ENCODE measurements at places on chromosomes 6 and 20.

DNA sequence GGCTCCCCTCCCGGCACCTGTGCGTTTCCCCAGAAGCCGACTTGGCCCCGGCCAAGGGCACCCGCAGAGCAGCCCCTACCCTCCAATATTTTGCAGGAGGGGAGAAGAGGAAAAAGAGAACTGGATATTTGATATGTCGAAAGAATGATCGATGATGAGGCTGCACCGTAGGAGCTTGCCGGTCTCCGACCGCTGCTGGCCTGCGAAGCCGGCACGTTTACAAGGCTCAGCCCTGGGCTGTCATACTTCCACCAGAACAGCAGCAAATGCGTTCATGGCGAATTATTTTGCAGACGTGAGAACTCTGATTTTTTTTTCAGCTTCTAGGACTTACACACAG, 296.7 kb downstream of the TFAP2C start:
- peak; percentile 82 for DNase-seq

DNA sequence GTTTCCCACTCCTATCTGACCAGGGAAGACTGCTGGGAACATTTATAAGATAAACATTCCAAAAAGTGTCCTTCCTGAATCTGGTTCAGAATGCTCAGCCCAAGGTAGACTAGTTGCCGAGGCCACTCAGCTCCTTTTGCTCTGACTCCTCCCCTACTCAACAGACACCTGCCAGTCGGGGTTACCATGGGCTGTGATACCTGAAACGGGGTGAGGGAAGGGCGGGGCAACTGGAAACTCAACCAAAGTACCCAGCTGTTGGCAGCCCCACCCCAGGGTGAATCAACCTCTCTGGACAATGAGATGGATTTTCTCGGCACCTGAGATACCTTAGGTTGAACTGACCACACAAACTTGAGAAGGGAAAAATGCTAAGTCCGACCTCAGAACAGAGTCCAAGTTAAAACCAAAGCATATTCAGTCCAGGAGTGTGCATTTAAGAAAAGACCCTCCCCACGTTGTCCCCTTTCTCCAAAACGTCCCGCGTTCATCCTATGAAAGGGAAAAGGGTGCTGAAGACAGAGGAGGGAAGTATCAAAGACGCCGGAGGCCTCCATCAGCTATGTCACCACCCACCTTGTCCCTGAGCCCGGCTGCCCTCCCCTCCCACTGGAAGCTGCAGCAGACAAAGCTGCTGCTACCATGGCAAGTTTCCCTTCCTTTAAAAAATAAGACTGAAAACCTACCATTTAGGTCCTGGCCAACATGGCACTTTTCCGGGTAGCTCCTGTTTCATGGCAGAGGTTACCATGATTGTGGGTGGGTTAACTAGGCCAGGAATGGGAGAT, 100.1 kb downstream of the SLC23A2 start:
- no peak for DNase-seq

DNA sequence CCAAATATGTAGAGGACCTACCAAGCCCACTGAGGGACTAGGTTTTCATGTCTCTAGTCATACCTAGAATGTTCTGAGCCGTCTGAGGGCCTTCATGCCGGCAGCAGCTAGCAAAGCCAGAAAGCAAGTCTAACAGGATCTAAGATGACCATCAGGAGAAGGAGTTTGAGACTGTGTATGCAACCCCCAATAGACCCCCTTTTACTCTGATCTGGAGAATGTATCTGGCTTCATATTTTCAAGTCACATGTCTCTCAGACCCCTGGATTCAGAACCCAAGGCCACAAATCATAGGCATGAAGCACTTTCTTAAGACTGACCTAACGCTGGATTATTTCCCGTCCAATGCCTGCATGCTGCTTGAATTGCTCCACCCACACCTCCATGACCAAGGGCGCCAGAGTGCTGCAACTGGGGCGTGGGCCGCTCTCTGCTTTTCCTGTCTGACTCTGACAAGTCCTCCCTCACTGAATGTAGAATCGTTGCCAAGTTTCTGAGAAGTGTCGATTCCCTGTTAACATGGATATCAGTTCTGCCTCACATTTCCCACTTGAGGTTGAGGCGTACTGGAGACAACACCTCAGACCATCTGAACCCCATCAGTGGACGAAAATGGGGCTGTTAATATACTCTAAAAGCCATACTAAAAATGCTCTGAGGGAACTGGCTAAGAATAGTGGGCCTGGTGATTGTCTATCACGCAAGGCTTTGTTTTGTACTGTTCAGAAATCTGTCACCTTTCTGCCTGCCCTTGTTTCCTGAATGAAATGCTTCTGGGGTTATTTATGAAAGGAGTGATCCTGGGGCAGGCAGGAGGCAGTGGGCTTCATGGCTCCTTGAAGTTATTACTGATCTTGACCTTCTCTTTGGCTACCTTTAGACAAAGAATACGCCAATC, 23.9 kb upstream of the ASXL1 start:
- DNase-seq, result no peak

- DNase-seq, result no peak
These were observed 631.4 kb downstream of the CDH26 start for GRCh38 chr20:60589623-60590022.

GRCh38 chr6:33429750-33430052, 9.8 kb downstream of the SYNGAP1 start:
- no peak for DNase-seq

GRCh38 chr20:54069501-54069971, 858 bp downstream of the BCAS1 start:
- DNase-seq, result no peak

GRCh38 chr6:139313229-139313628, 21.4 kb upstream of the TXLNB start:
- no peak for DNase-seq

DNA sequence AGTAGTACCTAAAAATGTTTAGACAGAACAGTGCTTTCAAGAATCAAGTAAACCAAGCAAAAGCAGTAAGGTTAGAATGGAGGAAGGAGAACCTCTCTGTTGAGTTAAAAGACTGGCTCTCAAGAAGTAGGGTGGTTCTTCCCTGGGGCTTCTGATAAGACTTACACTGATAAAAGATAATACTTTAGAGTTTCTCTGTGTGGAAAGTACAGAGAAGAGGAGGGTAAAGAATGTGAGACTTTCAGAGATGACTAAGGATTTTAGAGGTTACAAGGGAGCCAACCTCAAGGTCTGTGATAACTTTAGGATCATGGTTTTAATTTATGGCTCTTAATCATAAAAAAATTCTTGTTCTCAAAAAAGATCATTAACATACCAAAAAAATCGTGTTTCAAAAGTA, 30.9 kb upstream of the ALDH8A1 start:
- no peak for DNase-seq

DNA sequence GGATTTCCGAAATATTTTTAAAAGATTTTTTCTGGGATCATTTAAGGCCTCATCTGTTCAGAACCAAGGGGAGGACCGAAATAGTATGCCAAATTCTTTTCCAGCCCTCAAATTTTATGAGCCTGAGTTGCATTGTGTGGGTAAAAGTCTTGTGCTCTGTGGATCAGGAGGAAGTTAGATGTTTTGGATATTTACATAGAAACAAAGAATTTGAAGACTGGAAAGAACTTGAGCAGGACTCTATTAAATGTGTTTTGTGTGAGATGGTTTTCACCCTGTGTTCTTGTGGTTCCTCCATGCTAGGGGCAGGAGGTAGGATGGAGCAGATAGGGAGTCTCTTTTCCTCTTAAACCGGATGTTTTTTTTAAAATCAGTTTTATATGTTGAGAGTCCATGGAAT, 329.1 kb downstream of the LAMA2 start:
- DNase-seq, result no peak

DNA sequence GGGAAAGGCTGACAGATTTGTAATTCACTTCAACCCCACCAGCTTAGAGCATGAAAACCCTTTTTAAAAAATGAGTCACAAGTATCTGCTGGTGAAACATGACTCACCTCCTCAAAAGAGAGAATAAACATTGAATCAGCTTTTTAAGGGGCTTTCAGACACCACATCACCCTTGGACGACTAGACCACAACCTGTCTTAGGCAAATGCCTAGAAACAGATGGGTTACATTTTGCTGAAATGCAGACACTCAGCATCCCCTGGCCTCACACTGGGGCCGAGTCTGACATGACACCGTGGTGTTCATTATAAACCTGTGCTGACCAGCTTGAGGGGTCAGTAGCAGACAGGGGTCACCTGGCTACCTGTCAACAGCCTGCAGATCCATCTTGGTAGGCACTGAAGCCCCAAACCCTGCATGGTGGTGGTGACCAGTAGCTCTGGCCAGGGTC, 175.3 kb upstream of the CST7 start:
- DNase-seq, result no peak

DNA sequence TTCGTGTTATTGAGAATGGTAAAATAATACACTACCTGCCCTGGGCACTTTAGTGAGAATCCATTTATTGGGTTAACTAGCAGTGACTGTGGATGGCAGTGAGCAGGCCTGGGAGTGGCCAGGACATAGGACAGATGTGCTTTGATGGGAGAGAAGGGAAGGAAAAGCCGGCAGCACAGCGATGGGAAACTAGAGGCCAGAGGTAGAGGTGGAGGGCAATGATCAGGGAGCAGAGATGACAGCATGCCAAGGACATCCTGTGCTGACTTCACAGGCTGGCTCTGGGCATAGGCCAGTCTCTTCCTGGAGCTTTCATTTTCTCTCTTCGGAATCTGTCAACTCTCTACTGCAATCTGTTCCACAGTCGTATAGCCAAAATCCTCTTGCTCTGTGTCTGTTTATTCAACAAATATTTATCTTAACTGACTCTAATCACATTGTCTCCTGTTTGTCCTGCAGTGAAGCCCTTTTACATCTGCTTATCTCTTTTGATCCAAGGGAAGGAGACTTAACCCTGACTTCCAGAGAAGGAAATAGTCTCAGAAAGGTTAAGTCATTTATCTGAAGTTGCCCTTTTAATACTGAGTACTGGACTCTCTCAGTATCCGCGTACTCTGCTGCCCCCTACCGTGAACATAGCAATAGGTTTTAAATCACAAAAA, 18.4 kb upstream of the MMP24 start:
- peak; percentile 75 for DNase-seq

- DNase-seq, result no peak
These were observed 67.2 kb upstream of the SMLR1 start for GRCh38 chr6:130760006-130760405.

DNA sequence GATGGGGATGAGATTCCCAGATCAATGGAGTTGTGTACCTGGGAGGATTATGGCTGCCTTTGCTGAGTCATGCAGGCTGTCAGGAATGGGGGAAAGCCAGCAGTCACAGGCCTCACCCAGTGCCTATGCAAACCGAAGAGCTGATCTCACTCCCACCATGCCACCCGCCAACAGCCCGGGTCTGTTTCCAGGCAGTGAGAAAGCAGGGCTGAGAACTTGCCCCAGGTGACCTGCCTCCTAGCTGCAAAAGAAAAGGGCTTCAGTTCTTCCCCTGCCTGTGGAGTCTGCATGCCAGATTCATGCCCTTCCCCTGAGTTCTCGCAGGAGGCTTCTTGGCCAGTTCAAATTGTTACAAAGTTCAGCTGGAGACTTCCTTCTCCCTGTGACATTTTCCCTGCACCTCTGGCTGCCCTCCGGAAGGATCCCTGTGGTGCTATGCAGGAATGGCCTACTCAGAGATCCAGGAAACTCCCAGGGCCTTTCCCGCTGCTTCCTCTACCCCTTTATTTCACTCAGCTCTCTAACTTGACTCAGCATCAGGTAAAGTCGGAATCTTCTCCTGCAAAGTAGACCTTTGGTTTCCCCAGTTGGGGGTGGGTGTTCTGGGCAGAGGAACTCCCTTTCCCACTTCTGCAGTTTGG, 71.5 kb upstream of the B3GAT2 start:
- no peak for DNase-seq

GRCh38 chr20:54221353-54221752, 13.5 kb downstream of the PFDN4 start:
- DNase-seq, result no peak

DNA sequence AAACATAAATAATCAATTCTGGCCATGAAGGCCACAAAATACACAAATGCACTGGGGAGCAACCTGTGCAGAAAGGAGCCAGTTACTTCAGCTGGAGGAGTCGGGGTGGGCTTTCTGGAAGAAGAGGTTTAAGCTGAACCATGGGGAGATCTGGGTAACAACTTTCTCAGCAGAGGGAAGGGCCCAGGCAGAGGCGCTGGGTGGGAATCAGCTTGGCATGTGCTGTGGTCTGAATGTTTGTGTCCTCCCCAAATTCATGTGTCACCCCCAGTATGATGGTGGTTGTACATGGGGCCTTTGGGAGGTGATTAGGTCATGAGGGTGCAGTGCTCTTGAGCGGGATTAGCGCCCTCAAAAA, 107.9 kb downstream of the SYCP2 start:
- no peak for DNase-seq

DNA sequence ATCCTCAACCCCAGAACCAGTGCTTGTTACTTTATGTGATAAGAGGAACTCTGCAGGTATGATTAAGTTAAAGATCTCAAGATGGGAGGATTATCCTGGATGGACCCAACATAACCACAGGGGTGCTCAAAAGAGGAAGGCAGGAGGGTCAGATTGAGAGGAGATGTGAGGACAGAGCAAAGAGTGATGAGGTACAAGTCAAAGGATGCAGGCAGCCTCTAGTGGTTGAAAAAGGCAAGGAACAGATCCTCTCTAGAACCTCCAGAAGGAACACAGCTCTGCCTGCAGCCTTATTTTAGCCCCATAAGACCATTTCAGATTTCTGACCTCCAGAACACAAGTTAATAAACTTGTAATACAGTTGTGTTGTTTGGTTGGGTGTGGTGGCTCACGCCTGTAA, 41.2 kb downstream of the PDSS2 start:
- DNase-seq, result no peak

- DNase-seq, result no peak
These were observed 39.6 kb downstream of the SHLD1 start for GRCh38 chr20:5789827-5790226.

- DNase-seq, result no peak
These were observed 253.0 kb downstream of the RFPL4B start for GRCh38 chr6:112600168-112600567.

DNA sequence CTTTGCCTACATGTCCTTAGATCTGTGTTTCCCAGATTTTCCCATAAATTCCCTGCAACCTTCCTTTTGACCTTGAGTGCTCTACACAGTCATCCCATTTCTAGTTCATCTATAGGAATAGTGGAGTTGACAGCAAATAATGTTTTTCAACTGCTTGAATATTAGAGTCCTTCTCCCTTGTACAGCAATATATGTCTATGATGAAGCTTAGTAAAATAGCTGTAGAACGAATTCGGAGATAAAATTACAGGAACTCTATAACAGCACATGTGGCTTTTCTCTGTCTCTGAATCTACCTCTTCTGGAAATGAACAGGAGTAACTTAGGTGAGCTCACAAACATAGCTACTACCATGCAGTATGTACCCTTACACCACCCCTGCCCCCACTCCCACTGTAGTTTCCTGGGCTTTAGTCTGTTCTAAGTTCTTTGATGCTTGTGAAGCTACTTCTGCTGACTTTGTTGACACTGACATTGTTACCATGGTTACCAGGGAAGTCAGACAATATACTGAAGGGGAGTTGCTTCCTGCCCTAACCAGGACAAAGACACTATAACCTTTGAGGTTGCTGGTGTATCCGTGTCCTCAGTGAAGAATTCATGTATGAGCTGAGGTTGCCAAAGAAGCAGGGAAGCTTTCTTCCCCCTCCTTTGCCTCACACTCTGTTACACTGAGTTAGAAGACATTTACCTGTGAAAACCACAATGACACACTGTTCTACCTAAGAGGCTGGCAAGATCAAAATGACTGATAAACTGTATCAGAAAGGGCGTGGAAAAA, 35.8 kb upstream of the SHLD1 start:
- DNase-seq, result no peak

- no peak for DNase-seq
These were observed 71.9 kb downstream of the TBC1D7 start for GRCh38 chr6:13256266-13257001.

- no peak for DNase-seq
These were observed 62.9 kb downstream of the MRPL14 start for GRCh38 chr6:44064089-44064947.

Measured in NCI-H526 treated with DMSO at 0.1 percent for 48 hours (cell line).